Diencephalon (tissue), 1 donor: ENCODE measurements at places on chromosomes 13 and 19. TPM values are rescaled to one million over a fixed set of nuclear protein-coding genes. Genes with fewer than 3 reads are reported as not detected.

ZNF208 gene
- 11.8 TPM for total RNA-seq

FREM2 gene
- total RNA-seq = 4.6 TPM

APOC4 gene
- not detected for total RNA-seq

VSTM1 gene
- 0.23 TPM for total RNA-seq

CACNG6 gene
- total RNA-seq = 0.92 TPM

SYCN gene
- not detected for total RNA-seq

CEACAM19 gene
- total RNA-seq = 1.6 TPM

HSH2D gene
- total RNA-seq = not detected

TPRX2 gene
- total RNA-seq = not detected

GNA15 gene
- 1.4 TPM for total RNA-seq

POGLUT2 gene
- total RNA-seq = 11.5 TPM

SBK3 gene
- total RNA-seq = not detected

ALG5 gene
- total RNA-seq = 26.5 TPM

ZNF177 gene
- total RNA-seq = 8.1 TPM

RAB3A gene
- 72.0 TPM for total RNA-seq

MYPOP gene
- 1.4 TPM for total RNA-seq

ZSCAN1 gene
- 1.6 TPM for total RNA-seq

SHISA7 gene
- total RNA-seq = 4.6 TPM

CEACAM18 gene
- total RNA-seq = not detected

FOXA3 gene
- total RNA-seq = not detected

CNN1 gene
- total RNA-seq = 0.46 TPM

BORA gene
- total RNA-seq = 3.7 TPM

NLRP7 gene
- not detected for total RNA-seq

THAP8 gene
- total RNA-seq = 4.8 TPM

KIR3DL2 gene
- total RNA-seq = not detected

RGCC gene
- total RNA-seq = 27.9 TPM

KLK15 gene
- not detected for total RNA-seq

TIMM44 gene
- total RNA-seq = 34.8 TPM

CADM4 gene
- total RNA-seq = 93.2 TPM

ZNF226 gene
- total RNA-seq = 53.1 TPM

ZNF69 gene
- total RNA-seq = 22.1 TPM

EID2B gene
- 23.1 TPM for total RNA-seq

SMIM17 gene
- 117 TPM for total RNA-seq

TLE2 gene
- 27.2 TPM for total RNA-seq

EBPL gene
- total RNA-seq = 28.6 TPM

LILRB5 gene
- total RNA-seq = 0.23 TPM

THSD1 gene
- 12.7 TPM for total RNA-seq

NLRP5 gene
- under 0.01 TPM for total RNA-seq

B3GNT3 gene
- total RNA-seq = 0.46 TPM

GPR108 gene
- total RNA-seq = 16.8 TPM

FUT2 gene
- total RNA-seq = 0.46 TPM

ADGRL1 gene
- 95.7 TPM for total RNA-seq

SPACA4 gene
- not detected for total RNA-seq

SLC6A16 gene
- total RNA-seq = 1.2 TPM

GPR4 gene
- 0.23 TPM for total RNA-seq

DACT3 gene
- total RNA-seq = 24.0 TPM

FBXW9 gene
- total RNA-seq = 13.6 TPM
